Fibroblast of lung (primary cell): ENCODE measurements at places on chromosomes 16 and 17. TPM values are rescaled to one million over a fixed set of nuclear protein-coding genes. Genes with fewer than 3 reads are reported as not detected.

- DNase-seq, result no peak
- no peak overlapping the region for H3K4me3 ChIP-seq
- H3K27ac ChIP-seq, result no peak overlapping the region
Observed at GRCh38 chr16:30524575-30525568, 1.5 kb downstream of the ZNF768 start.

DNA sequence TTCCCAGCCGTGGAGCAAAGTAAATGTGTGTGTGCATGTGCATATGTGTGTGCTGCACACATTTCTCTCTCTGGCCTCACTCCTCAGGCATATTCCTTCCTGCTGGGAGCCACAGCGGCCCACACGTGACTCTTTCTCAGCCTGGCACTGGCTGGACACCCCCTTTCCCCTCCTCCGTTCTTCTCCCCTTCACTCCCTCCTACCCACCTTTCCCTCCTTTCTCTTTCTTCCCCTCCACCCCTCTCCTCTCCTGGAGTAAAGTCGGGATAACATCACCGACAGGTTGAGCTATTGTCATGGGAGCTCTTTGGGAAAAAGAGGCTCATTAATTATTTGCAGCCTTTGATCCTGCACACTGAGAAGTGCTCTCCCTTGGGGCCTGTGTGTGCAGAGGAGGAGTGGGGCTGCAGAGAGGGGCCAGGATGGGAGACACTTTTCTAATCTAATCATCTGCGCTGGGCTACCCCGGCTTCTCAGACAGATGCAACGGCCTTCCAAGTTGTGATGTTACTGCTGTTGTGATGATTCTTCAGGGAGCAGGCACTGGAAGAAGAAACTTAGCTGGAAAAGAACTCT lies 126.3 kb upstream of the HSBP1 start:
- no peak for DNase-seq
- H3K27ac ChIP-seq, result no peak overlapping the region
- H3K4me3 ChIP-seq, result no peak overlapping the region
- H3K4me1 ChIP-seq, result no peaks in the 10 kb centered on the region
- H3K27me3 ChIP-seq, result no peaks in the 10 kb centered on the region
- H3K36me3 ChIP-seq, result no peaks in the 10 kb centered on the region

DNA sequence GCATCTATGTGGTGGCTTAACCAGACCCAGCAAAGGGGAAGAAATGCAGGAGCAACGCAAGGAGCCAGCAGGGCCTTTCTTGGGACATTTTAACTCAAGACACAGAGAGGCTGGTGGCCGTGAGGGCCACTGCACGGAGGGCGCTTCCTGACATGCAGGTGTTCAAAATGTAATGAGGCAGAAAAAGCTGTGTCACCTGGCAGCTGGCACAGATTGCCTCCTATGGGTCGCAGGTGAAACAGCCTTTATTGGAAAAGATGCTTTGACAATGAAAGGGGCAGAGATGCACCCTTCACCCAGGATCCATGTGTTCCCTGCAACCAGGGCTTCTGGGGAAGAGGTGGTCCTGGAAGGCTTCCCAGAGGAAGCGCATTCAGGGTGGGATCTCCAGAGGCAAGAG lies 219.3 kb downstream of the XYLT1 start:
- no peak for DNase-seq
- H3K4me3 ChIP-seq, result no peak overlapping the region
- H3K27me3 ChIP-seq, result no peaks in the 10 kb centered on the region
- H3K4me1 ChIP-seq, result no peaks in the 10 kb centered on the region
- H3K27ac ChIP-seq, result no peak overlapping the region

GRCh38 chr16:29825145-29826044 lies 5.1 kb downstream of the MVP start:
- peaks cover 12% of the 10 kb centered on the region for H3K36me3 ChIP-seq
- DNase-seq, result peak; percentile 91
- H3K4me3 ChIP-seq, result peak overlapping the region; percentile 47
- peak overlapping the region; percentile 93 for H3K27ac ChIP-seq

DNA sequence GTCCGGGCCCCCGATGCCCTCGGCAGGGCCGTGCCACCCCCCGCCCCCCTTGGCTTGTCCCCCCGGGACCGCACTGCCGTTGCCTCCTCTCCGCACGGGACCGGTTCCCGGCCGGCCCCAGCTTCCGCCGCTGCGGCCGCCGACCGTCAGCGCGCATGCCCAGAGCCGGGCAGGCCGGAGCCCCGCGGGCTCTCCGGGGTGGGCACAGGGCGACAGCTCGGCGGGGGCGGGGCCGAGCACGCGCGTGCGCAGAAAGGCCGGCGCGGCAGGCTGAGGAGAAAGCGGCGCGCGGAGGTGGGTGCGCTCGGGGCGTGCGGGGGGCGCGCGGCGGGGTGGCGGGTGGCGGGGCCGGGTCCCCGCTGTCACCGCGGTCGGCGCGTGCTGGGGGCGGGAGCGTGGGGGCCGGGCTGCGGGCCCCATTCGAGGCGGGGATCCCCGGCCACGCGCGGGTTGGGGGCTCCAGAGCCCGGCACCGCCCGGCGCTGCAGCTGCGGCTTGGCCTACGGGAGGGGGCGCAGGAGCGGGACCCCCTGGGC lies at the start of gene TBC1D24:
Gene TBC1D24, plus strand, starts transcription at position 251 of the 536 bp plus-strand sequence. CDS start 21,022 bp downstream, outside the sequence.
- peak within 1 kb of the TSS; percentile 82 for H3K27ac ChIP-seq
- H3K36me3 ChIP-seq, result no peaks in the 10 kb centered on the region
- DNase-seq, result peak; percentile 77
- peak within 1 kb of the TSS; percentile 68 for H3K4me3 ChIP-seq

DNA sequence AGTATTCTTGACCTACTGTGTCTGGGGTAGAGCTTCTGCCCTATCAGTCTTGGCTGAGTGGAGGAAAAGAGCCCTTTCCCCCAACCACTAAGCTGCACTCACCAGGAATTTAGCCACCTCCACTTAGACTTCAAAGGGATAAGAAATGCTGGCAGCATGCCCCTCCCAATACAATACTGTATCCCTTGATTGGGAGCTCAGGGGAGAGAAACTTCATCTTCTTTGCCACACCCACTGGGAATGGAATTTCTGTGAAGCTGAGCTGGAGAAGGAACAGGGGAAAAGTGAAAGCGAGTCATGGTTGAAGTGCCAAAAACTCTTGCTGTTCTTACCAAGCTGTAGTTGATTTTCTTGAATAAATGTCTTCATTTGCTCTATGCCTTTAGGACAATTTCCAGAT lies 68.8 kb downstream of the CEP112 start:
- DNase-seq, result peak; percentile 62
- H3K4me1 ChIP-seq, result peaks cover 3% of the 10 kb centered on the region
- no peak overlapping the region for H3K27ac ChIP-seq

DNA sequence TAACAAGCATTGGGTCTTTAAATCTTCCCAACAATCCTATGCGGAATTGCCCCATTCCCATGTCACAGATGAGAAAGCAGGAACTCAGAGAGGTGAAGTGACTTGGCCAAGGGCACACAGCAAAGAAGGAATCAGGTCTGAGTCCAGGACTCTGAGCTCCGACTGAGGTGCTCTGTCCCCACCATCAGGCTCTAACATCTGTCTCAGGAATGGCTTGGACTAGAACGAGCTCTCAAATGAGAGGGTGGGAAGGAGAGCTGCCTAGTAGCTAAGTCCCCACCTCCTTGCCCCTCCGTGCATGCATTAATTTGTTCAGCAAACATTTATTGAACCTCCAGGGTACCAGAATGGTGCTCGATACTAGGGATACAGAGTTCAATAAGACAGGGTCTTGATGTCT lies 26.7 kb downstream of the ABCC3 start:
- no peak for DNase-seq
- no peak overlapping the region for H3K4me3 ChIP-seq
- peaks cover 33% of the 10 kb centered on the region for H3K4me1 ChIP-seq
- H3K27me3 ChIP-seq, result no peaks in the 10 kb centered on the region
- no peaks in the 10 kb centered on the region for H3K36me3 ChIP-seq

GRCh38 chr17:28136923-28137322 lies 94.4 kb downstream of the NLK start:
- H3K36me3 ChIP-seq, result no peaks in the 10 kb centered on the region
- no peak overlapping the region for H3K27ac ChIP-seq
- H3K27me3 ChIP-seq, result no peaks in the 10 kb centered on the region
- peaks cover 2% of the 10 kb centered on the region for H3K4me1 ChIP-seq

DNA sequence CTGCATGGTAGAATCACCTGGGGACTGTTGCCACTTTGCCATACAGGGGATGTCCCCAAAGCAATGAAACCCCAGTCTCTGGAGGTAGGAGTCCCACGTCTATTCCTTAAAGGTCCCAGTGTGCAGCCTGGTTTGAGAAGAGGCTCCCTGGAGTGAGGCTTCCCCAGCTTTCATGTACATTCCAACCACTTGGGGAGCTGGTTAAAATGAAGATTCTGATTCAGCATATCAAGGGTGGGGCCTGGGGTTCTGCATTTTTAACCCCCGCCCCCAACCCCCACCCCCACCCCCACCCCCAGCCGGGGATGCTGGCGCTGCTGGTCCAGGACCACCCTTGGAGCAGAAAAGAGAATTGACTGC lies 241.2 kb downstream of the FOXL1 start:
- no peaks in the 10 kb centered on the region for H3K4me1 ChIP-seq
- H3K27ac ChIP-seq, result no peak overlapping the region
- H3K27me3 ChIP-seq, result peaks cover 25% of the 10 kb centered on the region

The RNF112 gene
- 7.2 and 21.5 TPM in 2 replicates for total RNA-seq

The COPZ2 gene
- 49.8 and 63.1 TPM in 2 replicates for total RNA-seq
